ENCODE measurements at places on chromosomes 6 and 20.

DNA sequence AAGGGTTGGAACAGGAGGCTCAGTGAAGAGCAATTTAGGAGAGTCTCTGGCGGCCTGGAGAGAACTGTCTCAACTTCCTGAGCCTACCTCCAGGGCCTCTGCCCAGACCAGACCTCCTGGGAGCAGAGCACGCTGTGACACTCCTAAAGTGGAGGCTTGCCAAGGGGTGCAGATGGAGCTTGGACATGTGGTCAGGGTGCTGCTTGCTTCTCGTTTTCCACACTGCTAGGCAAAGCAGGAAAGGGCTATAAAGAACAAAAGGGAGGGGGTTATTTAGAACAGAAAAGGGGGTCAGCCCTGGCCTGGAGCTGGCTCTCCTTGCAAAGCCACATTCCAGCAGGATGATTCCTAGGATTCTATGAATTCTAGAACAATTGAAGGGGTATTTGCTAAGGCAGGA lies 145.7 kb upstream of the GGTLC1 start:
- DNase-seq, result no peak

DNA sequence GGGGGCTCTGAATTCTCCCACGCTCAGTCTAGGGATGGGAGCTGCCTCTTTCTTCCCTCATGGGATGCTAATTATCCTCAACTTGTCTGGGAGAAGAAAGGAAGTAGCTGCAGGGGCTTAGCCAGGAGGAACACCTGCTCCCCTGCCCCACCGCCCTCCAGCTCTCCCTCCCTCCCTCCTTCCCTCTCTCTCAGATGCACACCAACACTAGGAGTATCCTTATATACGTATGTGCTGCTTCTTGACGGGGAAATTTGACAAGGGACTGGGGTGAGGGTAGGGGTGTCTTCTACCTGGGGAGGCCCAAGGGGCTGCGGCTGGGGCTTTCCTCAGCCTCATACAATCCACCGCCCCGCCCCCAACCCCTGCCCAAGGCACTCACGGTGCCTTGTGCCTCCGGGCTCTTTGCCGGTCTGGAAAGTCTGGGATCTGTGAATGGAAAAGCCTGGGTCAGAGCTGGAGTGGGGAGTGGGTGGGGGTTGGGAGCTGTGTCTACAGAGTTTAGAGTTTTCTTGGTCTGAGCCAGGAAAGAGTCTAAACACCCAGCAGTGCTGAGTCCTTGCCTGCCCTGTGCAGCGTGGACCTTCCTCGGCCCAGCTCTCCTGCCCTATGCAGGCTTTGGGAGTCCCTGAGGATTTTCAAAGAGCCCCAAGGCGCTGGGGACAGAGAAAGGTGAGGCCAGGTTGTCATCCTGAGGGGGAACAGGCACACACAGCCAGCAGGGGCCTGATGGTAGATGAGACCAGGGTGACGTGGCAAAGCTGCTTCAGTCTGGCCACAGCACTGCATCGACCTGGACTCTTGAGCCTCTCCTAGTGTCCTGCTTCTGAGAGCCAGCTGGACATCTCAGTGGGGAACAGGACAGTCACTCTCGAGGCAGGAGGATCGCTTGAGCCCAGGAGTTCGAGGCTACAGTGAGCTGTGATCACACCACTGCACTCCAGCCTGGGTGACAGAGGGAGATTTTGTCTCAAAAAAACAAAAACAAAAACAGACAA lies 29.3 kb upstream of the EMILIN3 start:
- DNase-seq, result no peak

GRCh38 chr6:166758136-166758704 lies 131.2 kb upstream of the RPS6KA2 start:
- no peak for DNase-seq

- DNase-seq, result no peak
Observed at GRCh38 chr6:17045581-17046322, 56.1 kb upstream of the STMND1 start.

DNA sequence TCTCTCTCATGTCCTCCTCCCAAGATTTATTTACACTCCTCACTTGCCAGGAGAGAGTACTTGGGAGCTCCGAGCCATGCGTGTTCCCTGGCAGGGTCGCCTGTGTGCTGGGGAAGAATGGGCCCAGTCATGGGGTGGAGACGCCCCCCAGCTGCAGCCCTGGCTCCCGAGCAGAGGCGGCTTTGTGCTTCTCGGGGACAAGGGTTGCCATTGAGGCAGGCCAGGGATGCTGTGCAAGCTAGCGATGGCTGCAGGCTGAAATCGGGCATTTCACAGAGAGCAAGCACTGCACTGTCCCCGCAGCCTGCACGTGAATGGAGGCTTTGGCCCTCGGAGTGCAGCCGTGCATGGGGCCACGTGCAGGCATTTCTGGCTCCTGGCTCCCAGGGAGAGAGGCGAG lies 23.8 kb downstream of the PHACTR3 start:
- DNase-seq, result no peak

- DNase-seq, result no peak
Observed at GRCh38 chr6:506508-506907, 115.0 kb downstream of the IRF4 start.

DNA sequence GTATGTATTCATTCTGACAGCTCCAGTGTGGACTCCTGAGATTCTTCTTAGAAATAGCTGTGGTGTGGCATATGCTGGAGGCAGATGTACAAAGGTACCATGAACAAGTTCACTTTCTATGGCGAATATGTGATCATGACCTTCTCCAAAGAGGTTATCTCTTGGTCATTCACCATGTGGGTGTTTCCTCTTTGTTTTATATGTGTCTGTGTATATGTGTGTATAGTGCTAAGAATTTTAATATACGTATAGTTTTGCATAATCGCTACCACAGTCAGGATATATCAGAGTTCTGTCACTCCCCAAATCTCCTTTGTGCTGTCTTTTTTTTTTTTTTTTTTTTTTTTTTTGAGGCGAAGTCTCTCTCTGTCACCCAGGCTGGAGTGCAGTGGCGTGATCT lies 47.1 kb downstream of the PHACTR2 start:
- no peak for DNase-seq

- DNase-seq, result no peak
Observed at GRCh38 chr6:44059359-44060346, 67.6 kb downstream of the MRPL14 start.

GRCh38 chr20:51636123-51636522 lies 93.6 kb upstream of the NFATC2 start:
- DNase-seq, result no peak
